Diencephalon (tissue), 1 donor: ENCODE measurements at places on chromosomes 2 and 18. TPM values are rescaled to one million over a fixed set of nuclear protein-coding genes. Genes with fewer than 3 reads are reported as not detected.

Gene SNORC
- total RNA-seq = 4.6 TPM

Gene CXCR1
- not detected for total RNA-seq

Gene SERPINB12
- total RNA-seq = not detected

Gene OTOS
- total RNA-seq = not detected
